ENCODE measurements at places on chromosomes 6 and 20.

GRCh38 chr20:37179683-37180524 lies 556 bp upstream of the MROH8 start:
- no peak for DNase-seq

GRCh38 chr6:136014454-136015437 lies 163.2 kb downstream of the PDE7B start:
- no peak for DNase-seq

DNA sequence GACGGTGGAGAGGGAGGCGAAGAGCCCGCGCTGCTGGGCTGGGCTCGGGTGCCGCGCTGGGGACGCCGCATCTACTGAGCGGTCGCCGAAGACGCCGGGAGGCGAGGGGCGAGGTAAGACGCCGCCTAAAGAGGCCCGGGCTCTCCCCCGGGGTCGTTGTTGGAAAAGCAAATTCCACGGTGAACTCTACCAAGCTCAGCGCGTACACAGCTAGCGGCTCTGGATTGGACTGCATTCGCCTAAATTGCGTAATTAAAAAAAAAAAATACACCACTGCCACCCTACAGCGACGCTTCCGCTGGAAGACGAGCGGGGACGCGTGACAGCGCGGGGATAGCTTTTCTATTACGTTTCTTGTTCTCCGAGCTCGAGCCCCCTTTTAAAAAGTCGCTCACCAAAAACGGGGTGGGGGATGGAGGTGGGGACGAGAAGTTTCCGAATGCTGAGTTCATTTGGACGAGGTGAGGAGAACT lies 92.0 kb upstream of the PRDM1 start:
- no peak for DNase-seq

DNA sequence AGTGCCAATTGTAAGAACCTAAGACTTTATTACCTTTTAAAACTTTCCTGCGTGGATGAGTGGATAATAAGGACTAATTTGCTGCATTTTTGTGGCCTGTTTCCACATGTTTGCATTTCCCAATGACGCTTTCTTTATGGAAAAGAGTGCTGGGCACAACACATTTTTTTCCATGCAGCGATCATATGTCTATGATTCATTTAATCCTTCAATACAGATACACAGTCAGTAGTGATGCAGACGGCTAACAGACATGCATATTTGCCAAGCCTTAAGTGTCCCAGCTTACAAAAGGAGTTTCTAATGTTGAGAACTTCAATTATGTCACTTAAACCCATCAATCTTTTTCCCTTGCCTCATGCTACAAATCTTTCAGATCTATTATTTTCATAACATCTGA lies 239.8 kb upstream of the PREP start:
- DNase-seq = no peak

- DNase-seq = no peak
These were observed 49.4 kb upstream of the TULP1 start for GRCh38 chr6:35562060-35562459.

DNA sequence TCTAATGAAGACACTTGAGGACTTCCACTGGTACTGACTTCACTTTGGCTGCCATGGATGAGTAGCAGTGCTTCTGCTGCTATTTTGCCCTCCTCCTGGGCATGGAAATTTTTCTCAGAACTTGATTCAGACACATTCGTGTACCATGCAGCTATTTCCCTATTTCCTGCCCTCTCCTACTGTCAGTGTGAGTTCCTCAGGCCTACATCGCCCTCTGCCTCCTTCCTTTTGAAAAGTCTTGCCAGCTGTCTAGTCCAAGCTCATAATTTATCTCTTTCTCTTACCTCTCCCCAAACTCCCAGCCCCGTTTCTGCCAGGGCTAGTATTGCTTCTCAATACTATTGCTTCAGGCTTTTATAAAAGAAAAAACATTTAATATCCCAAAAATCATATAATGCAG lies 470.2 kb downstream of the ADGRB3 start:
- no peak for DNase-seq

GRCh38 chr6:98039904-98040607 lies 757.0 kb upstream of the MMS22L start:
- DNase-seq = no peak

DNA sequence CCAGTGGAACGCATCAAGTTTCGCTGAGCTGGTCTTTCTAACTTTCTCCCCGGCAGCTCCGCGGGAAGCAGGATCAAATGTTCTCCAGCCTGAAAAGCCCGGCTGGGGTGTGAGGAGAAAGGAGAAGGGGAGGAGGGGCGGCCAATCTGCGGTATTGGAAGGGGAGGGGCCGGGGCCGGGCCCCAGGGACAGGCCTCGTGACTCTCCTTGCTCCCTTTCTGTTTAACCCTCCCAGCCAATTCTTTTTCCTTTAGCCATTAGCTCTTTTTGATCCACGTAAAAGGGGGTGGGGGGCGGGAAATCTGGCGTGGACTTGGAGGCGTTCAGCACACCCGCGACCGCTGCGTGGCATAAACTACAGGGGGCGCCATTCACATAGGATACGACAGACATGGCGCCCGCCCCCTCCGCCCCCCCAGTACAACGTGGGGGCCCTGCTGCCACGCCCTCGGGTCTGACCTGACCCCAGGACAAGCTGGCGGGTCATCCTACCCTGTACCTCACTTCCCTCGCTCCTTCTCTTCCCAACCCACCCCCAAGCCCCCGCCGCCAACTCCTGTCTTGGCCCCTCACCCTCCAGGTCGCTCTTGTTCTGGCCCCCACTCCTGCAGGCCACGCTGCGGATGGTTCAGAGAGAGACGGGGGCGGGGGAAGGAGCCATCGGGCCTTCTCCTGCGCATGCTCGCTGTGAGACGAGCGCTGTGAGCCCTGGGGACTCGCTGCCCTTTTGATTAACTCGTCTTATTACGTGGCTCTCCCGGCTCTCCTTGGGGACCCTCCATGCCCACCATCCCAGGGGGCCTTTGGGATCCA lies 7.8 kb upstream of the MDGA1 start:
- no peak for DNase-seq

DNA sequence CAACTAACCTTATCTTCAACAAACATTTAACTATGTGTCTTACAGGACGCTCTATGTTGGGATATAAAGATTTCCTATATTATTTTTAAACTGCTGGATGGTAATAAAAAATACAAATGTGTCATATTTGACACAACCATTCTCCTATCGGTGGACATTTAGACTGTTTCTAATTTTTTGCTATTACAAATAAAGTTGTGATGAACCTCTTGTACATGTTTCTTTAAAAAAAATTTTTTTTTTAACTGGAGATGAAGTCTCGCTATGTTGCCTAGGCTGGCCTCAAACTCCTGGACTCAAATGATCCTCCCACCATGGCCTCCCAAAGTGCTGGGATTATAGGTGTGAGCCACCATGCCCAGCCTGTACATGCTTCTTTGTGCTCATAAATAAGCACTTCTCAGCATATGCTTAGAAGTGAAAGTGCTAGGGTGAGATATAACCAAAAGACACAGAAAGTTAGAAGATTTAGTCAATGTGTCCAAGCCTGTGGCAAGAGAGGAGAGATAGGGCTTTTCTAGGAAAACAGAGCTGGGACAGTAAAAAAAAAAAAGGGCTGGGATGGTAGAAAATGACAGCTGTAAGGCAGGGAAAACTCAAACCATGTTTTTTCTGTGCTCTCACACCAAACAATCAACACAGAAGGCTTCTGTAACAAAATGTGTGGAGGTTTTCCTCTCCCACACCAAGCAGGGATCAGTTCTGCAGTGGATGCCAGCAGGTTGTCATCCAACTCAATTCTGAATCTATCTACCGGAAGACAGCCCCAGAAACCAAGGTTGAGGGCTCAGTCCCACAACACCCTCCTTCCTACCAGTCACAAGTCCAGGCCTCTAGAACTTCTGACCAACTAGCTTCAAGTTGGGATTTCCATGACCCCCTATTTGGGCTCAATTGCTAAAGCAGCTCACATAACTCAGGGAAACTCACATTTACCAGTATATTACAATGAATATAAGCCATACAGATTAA lies 70.0 kb upstream of the SMIM29 start:
- DNase-seq = no peak

- no peak for DNase-seq
These were observed 6.1 kb downstream of the ANKRD6 start for GRCh38 chr6:89439014-89439413.

DNA sequence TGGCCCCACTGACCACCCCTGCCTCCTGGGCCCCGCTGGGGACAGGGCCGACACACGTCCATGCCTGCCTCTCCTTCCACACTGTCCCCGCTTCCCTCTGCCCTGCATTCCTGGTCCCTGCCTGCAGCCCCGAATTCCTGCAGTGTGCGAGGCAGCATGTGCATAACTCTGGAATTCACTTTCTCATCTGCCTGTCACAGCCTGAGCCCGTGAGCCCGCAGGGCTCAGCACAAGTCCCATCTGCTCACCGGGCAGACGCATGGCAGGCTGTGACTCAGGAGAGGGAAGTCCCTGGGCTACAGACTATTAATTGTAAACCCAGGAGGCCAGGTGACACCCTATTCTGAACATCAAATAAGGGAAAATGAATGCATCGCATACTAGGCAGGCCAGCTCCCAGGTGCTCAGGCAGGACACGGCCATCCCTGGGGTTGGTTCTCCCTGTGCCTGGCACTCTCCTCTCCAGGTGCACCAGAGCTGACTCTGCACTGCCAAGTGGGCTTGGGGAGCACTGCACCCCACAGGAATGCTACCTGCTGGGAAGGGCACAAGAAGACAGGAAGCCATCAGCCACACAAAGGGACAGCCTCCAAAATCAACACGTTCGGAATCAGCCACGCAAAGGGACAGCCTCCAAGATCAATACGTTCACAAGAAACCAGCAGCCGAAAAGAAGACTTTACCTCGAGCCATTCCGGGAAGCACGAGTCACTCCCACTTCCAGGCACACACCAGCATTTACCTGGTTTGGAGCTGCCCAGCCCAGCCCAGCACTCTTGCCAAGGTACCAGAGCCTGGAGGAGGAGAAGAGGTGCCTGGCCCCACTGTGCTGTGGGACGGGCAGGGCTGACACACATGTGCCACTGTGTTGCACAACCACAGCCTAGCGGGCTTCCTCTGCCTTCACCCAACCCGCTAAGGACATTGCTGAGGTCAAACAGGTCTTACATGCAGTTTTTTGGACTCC lies 65.9 kb downstream of the DLL1 start:
- DNase-seq = no peak

GRCh38 chr6:71406865-71407860 lies 118.6 kb downstream of the OGFRL1 start:
- DNase-seq = no peak

- no peak for DNase-seq
These were observed 144.2 kb downstream of the TBXT start for GRCh38 chr6:166023273-166023989.

GRCh38 chr6:152625213-152625612 lies 11.9 kb downstream of the SYNE1 start:
- no peak for DNase-seq

- no peak for DNase-seq
These were observed 23.0 kb downstream of the IL17F start for GRCh38 chr6:52221302-52221701.

DNA sequence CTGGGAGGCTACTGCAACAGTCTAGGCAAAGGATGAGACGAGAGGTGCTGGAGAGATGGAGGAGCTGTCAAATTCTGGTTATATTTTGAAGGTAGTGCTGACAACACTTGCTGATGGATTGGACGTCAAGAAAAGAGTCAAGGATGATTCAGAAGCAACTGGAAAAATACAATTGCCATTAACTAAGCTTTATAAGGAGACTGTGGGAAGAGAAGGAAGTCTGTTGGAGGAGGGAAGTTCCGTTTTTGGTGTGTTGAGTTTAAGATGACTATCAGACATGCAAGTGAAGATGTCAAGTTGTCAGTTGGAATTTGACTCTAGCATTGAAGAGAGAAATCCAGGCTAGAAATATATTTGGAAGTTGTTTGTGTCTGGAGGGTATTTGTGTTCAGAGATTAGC lies 358.1 kb downstream of the RNGTT start:
- no peak for DNase-seq

DNA sequence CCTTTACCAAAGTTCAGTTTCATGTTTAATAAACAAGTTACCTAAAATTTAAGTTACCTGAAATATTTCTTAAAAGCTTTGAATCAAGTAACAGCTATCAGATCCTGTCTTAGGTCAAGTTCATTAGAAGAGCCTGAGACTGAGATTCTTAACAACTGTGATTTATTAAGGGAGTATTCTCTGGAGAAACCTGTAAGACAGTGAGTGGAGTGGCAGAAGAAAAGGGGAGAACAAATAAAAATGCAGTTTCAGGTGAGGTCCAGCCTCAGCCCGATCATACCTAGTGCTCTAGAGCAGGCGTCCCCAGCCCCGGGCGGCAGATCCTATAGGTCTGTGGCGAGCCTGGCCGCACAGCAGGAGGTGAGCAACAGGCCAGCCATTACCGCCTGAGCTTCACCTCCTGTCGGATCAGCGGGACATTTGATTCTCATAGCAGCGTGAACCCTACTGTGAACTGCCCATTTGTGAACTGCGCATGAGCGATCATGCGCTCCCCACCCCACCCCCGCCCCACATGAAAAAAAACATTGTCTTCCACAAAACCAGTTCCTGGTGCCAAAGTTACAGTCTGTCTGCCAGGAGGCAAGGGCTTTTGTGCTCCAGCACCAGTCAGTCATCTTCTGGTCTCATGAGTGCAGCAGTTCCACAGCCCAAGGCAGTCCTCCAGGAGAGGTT lies 59.2 kb upstream of the ADGRB3 start:
- peak; percentile 92 for DNase-seq

DNA sequence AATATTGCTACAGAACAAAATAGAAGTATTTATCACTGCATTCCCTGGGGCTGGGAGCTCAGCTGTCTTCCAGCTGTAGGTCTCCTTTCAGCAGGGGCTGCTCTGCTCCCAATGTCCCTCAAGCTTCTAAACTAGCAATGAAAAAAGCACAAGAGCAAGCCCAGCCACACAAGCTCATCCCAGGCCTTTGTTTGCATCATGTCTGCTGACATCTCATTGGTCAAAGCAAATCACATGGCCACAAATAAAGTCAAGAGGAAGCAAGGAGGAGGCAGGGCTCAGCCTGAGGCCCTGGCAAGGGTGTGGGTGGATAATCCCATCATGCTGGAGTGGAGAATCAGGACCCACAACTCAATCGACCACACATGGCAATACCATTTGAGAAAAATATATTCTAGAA lies 2.2 kb upstream of the BFSP1 start:
- DNase-seq = peak; percentile 39

Measured in NCI-H446 treated with DMSO at 0.1 percent for 48 hours (cell line).